T-helper 1 cell (primary cell): ENCODE measurements at places on chromosomes 6 and 20.

DNA sequence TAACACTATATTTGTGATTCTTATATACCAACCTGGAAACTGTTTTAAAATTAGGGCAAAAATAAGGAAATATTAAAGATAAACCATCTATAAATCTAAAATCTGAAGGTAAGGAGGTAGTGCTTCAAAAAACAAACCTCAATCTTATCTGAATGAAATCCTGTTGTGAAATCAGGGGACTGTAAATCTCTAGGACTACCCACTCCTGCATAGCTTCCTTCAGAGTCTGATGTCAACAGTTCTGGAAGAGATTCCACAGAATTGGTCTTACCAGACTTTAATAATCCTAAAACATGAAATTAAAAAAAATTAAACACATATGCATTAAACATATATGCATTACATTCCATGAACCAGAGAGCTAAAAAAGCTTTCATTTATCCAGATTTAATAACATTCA is 51.4 kb downstream of the IBTK start:
- no peak for DNase-seq

- no peak for DNase-seq
Observed at GRCh38 chr20:59363101-59363500, 62.7 kb downstream of the EDN3 start.

GRCh38 chr20:53227523-53227922 is 255.4 kb downstream of the TSHZ2 start:
- no peak for DNase-seq

DNA sequence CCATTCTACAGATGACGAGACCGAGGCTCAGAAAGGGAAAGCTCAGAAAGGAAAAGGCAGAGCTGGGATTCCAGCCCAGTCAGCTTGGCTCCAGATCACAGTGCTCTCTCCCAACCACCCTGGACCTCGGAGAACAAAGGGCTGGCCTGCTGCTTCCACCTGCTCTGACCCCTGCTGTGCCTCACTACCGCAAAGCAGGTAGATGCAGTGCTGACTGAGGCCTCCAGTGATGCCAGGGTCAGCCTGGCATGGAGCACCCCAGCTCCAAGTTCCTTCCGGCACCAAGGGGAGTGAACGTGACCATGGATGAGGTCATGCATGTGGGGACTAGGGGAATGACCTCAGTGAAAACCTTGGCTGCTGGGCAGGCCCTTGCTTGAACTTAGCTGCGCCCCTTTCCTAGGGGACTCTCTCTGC is 20.7 kb upstream of the TLDC2 start:
- DNase-seq, result no peak

GRCh38 chr20:20370094-20370575 is 2.2 kb downstream of the INSM1 start:
- no peak for DNase-seq
